ENCODE measurements at places on chromosomes 3 and 15.
A peak's percentile ranks its signal among the peaks of the same experiment; 100 is the strongest.

GRCh38 chr15:88321271-88321670 is 64.7 kb upstream of the NTRK3 start:
- DNase-seq = no peak

GRCh38 chr3:116005404-116005803 is 382.1 kb downstream of the GAP43 start:
- DNase-seq = no peak

- no peak for DNase-seq
These were observed 31.6 kb upstream of the ACP3 start for GRCh38 chr3:132285620-132285945.

DNA sequence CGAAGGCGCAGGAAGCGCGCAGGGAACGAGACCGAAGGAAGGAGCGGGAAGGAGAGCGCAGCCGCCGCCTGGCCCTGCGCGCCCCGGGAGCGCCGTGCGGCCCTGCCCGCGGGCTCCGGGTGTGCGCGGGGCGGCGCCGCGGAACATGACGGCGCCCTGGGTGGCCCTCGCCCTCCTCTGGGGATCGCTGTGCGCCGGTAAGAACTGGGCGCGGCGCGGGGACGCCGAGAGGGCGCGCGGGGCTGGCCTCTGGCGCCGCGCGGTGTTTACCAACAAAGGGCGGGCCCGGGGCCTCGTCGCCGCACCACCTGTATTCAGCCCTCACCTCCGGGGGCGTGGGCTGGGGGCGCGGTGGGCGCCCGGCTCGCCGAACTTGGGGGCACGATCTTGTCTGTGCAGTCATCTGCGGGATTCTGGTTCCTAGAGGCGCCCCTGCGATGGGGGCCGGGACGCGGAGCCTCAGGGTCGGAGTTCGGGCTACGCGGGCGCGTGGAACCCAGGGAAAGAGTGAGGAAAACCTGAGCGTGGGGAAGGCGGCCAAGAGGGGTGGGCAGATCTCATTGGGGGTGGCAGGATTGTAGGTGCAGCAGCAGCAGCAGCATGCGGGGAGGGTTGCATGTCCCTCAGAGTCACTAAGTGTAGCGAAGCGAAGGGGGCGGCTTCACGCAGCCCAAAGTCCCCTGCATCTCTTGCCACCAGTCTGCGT is 641 bp downstream of the ACVR2B start:
- peak; percentile 22 for DNase-seq

GRCh38 chr3:120272286-120272685 is 12.7 kb downstream of the GPR156 start:
- no peak for DNase-seq

DNA sequence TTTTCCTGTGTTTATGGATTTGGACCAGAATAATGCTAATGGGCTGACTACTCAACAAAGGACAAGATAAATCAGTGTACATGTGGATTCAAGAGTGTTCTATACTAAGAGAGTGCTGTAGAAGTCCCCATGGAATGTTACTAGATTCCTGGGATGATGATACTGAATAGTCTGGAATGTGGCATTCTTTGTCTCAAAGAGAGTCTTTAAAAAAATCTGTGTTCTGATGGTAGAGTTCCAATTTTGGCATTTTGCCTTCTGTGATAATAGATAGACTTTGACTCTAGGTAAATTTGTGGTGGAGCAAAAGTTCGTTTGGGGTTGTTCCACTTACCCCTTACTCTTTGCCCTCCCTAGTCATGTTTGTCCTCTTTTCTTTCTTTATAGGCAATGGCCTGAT is 43.7 kb downstream of the NMD3 start:
- no peak for DNase-seq

- DNase-seq = no peak
These were observed 248.4 kb downstream of the ISL2 start for GRCh38 chr15:76584868-76585575.

DNA sequence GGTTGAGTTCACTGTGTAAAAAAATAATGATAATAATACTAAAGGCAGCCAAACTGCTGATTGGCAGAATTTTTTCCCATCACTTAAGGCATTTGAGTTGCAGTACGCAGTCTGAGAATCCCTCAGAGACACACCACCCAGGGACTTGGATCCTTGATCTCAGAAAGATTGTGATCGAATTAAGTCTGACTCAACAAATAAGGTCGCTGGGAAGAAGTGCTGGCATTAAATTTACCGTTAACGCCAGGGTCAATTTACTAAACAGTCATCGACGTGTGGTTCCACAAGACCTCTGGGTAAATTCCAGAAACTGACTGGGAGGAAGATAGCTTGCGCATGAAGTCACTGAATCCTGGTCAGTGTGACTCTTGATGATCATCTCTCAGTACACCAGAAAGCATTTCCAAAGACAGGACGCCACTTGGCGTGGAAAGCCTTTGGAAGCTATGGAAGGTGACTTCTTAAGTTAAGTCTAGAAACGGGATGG is 48.3 kb upstream of the CGNL1 start:
- no peak for DNase-seq

DNA sequence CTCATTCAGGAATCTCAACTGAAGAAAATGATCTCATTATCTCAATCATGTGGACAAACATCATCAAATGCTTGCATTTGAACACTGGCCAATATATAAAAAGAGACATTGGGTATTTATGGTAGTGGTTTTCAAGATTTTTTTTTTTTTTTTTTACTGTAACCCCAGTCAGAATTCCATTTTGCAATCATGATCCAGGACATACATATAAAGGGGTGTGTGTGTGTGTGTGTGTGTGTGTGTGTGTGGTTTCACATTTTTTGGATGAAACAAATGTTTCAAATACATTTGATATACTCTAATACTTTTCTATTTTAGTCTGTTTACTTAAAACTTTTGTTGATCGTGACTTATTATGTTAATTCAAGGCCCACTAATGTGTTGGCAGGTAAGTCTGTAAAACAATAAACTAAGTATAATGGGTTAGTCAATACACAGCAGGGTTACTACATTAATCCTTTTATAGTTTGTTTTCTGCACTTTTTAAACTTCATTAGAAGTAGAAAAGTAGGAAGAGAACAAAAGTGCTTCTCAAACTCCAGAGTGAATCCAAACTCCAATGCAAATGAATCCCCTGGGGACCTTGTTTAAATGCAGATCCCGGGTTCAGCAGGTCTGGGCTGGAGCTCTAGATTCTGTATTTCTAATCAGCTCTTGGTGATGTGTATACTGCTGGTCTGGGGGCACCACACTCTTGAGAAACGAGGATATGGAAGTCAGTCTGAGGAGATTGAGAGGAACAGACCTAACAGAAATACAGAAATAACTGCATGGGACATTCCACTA is 17.6 kb downstream of the THRB start:
- DNase-seq = no peak

- DNase-seq = no peak
These were observed 55.3 kb downstream of the ARHGAP31 start for GRCh38 chr3:119349354-119350041.

- DNase-seq = no peak
These were observed 65.5 kb upstream of the DCBLD2 start for GRCh38 chr3:98966862-98967546.

DNA sequence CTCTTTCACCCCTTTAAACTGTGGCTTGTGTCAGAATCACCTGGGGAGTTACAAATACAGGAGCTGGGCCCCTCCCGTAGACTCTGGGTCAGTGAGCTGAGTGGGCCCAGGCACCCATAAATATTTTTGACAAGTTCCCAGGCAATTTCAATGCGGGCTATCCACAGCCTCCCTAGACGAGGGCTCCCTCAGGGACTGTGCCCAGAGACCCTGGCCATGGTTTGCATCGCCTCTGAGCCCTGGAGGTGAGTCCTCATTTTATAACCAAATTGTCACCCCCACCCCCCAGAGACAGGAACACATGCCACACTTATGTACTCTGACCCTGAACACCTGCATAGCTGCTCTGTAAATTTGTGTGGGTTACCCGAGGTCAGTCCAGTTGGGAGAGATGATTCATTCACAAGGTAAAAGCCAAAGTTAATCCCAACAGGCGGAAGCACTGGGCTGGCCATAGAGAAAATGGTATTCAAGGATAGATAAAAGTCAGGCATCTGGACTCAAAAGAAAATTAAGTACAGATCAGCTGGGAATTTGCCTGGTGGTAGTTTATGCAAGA is 146.5 kb upstream of the SLC6A11 start:
- no peak for DNase-seq

DNA sequence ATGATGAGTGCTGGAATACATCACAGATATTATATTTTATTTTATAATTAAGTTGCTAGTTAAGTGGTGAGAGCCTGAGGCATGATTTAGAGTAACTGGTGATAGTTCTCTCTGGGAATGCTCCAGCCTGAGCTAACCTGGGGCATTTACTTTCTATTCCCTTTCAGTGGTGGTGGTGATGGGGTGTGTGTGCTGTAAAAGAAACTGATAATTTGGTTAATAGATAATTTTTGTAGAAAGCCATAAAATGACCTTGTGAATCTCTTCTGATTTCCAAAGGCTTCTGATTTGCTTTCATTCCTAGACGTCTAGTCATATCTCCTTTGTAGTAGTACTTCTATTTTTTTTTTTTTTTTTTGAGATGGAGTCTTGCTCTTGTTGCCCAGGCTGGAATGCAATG is 46.8 kb upstream of the DPPA4 start:
- DNase-seq = no peak

DNA sequence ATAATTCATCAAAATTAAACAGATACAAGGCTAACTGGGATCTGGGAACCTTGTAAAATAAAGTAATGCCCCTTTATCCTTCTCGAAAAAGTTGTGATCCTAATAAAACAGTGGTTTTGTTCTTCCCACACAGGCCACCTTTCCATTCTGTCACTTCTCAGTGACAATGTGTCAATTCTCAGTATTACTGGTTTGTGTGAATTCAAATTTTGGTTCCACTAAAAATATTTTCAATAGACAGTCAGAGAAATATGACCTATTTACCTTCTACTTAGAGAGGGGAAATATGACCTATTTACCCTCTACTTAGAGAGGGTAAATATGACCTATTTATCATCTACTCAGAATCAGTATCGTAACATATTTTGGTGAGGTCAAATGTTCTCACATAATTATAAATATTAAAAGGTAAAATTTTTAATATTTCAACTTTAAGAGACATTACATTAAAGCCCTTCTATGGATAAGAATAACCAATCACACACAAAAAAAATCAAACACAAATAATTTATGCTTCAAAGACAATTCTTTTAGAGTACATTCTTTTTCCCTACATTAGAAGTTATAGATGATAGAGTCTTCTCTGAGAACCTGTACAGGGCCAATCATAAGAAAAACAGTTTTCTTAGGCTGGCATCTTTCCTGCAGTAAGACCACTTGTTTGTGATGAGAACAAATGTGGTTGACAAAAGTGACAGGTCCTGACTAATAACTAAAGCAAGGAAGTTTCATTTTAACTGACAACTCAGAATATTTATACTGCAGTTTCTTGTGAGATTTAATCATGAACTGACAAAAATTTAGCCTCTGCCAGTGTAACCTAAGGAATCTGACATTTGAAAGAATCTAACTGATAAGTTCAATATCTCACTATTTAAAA is 323.3 kb downstream of the DIPK2A start:
- no peak for DNase-seq

DNA sequence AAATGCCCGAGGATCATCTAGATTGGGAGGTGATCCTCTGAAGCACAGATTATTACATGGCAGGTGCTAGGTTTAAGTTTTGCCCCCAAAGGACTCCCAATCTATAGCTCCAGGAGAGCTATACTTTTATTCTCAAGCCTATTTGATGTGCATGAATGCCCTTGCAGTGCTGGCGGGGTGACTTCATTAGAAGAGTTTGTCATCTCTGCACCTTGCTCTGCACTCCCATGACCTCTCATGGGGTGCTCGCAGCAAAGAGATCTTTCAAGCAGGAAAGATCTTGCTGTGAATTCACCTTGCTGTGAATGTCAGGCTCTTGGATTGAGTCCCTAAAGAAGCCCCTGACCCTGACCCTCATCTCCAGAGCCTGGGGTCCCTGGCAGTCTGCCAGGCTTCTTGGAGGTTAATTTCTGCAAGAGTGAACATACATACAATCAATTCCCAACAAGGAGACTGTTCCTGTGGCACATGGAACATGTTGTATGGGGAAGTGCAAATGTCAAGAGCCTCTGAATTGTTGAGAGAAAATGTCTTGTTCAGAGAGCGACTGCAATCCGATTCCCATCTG is 45.9 kb downstream of the FAM43A start:
- no peak for DNase-seq

DNA sequence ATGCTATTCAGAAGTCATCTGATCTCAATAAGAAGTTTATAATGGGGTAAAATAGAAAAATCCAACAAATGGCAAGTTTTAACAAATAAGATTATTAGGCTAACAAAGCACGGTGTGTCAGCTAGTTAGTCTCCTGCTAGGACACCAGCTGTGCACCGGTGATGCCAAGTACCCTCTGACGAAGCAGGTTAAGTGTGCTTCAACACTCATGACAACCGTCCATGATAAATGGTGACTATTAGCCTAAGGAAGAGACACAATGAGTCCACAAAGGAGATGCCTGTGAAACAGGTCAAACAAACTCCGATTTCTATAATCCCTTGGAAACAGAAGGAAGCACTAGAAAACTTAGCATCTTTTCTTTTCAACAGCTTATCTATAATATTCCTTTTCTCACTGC is 36.5 kb downstream of the ATP13A3 start:
- no peak for DNase-seq

- no peak for DNase-seq
These were observed 173.2 kb downstream of the KCNAB1 start for GRCh38 chr3:156293566-156293965.

DNA sequence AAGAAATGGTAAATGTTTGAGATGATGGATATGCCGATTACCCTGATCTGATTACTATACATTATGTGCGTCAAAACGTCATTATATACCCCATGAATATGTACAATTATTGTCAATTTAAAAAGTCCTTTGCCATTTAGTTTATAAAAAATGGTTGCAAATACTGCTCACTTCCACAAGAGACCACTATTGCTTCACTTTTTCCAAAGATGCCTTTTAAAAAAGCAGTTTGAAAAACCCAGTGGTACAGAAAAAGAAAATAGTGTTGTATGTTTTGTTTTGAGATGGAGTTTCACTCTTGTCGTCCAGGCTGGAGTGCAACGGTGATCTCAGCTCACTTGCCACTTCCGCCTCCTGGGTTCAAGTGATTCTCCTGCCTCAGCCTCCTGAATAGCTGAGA is 39.3 kb downstream of the EDEM1 start:
- peak; percentile 20 for DNase-seq

GRCh38 chr3:45273681-45274515 is 47.8 kb upstream of the TMEM158 start:
- peak; percentile 85 for DNase-seq

DNA sequence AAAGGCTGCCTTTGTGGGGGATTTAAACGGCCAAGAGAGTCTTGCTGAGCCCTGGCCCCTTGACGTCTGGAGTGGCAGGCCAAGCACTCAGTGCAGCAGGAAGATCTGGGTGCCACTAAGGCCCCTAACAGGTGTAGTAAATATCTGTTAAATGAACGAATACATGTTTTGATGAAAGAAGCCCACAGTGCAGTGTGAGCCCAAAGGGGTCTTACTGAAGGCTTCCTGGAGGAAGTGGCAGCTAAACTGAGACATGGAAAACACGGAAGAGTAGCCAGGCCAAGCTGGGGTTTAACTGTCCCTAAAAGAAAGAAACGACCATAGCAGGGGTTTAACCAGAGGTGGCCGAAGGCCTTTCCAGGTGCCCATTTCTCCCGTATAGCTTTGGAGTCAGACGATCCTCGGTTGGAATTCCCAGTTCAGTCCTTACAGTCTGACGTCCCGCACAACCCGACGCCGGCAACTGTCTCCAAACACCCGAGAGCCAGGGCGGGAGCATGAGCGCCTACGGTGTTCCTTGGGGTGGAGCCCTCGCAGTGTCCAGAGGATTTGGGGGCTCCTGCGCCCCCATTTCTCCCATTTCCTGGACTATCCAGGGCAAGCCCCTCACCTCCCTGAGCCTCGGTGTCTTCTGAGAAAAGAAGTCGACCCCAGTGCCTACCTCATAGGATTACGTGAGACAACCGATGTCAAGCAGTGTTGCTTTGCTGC is 910 bp upstream of the ABHD6 start:
- no peak for DNase-seq
